NCI-H446 (cell line): ENCODE measurements at places on chromosomes 6 and 20.

DNA sequence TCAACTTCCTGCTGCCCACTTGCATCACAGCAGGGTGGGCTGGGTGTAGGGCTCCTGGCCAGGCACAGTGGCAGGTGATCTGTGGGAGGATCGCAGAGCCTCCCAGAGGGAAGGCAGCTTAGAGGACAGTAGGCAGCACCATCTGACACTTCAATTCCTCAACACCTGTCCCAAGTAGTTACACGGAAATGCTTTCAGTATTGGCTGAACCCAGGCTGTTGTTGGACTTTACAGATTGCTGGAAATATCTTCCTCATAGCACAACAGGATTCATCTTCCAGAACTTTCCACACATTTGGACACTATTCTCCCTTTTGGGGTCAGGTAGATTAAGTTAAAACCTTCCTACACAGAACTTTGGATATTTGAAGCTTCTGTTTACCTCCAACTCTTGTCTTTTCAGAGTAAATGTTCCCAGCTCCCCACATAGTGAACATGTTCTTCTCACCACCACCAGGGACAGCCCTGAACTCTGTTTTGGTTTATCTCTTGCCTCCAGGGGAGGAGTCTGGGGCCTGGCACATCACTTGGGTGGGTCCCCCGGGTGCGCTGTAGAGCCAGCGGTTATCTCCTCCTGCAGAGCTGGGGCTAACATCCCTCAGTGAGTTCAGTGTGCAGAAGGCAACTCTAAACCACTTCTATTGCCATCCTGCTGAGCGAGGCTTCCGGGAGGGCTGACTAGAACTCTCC lies 3.5 kb upstream of the SLC22A2 start:
- no peak for DNase-seq

DNA sequence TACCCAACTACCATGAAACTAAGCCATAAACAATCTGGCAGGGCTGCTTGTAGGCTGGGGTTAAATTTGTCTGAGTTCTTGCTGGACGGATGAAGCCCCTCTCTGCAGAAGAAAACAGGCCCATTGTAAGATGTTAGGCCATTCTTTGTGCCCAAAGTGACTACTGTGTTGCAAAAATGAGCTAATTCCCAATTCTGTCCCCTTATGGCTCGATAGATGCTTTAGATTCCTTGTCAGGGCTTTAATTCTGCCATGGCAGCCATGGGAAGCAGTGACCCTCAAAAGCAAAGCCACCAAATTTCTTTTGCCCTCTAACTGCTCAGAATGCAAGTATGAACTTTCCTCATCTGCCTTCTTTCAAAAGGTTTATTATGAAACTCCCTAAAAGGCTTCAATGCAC lies 45.2 kb downstream of the LAMA4 start:
- no peak for DNase-seq

- DNase-seq: no peak
Measured at GRCh38 chr6:34969662-34970265, 80.7 kb downstream of the ANKS1A start.

DNA sequence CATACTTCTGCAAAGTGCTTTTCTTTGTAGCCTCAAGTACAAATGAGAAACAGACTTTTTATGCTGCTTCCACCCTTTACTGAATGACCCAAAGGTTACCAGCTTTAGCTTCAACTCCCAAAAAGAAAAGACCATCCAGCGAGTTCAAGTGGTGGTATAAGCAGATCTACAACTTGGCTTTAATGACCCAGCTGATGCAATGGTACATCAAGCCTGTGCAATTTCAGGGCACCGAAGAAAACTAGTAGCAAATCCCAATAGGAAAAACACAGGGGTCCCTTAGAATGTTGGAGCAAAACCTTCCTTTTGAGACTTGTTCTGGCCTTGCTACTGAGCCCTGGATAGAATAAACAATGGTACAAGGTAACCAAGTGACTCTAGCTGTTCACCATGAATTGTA lies 33.8 kb downstream of the STX7 start:
- no peak for DNase-seq

GRCh38 chr20:54167909-54168872 lies 5.6 kb downstream of the CYP24A1 start:
- DNase-seq: no peak

- DNase-seq: no peak
Measured at GRCh38 chr20:51340451-51340840, 202.1 kb downstream of the NFATC2 start.

GRCh38 chr6:156268849-156269248 lies 508.3 kb upstream of the ARID1B start:
- no peak for DNase-seq

- peak; percentile 9 for DNase-seq
Measured at GRCh38 chr6:101918471-101918870, 525.0 kb downstream of the GRIK2 start.

GRCh38 chr20:39528436-39528835 lies 566.3 kb downstream of the DHX35 start:
- DNase-seq: no peak

- DNase-seq: no peak
Measured at GRCh38 chr20:14632906-14633305, 295.5 kb upstream of the FLRT3 start.

- no peak for DNase-seq
Measured at GRCh38 chr20:40370800-40371199, 318.2 kb downstream of the MAFB start.

- no peak for DNase-seq
Measured at GRCh38 chr6:35244551-35244950, 15.0 kb upstream of the ZNF76 start.

- DNase-seq: no peak
Measured at GRCh38 chr6:99066044-99066443, 118.3 kb upstream of the FBXL4 start.

DNA sequence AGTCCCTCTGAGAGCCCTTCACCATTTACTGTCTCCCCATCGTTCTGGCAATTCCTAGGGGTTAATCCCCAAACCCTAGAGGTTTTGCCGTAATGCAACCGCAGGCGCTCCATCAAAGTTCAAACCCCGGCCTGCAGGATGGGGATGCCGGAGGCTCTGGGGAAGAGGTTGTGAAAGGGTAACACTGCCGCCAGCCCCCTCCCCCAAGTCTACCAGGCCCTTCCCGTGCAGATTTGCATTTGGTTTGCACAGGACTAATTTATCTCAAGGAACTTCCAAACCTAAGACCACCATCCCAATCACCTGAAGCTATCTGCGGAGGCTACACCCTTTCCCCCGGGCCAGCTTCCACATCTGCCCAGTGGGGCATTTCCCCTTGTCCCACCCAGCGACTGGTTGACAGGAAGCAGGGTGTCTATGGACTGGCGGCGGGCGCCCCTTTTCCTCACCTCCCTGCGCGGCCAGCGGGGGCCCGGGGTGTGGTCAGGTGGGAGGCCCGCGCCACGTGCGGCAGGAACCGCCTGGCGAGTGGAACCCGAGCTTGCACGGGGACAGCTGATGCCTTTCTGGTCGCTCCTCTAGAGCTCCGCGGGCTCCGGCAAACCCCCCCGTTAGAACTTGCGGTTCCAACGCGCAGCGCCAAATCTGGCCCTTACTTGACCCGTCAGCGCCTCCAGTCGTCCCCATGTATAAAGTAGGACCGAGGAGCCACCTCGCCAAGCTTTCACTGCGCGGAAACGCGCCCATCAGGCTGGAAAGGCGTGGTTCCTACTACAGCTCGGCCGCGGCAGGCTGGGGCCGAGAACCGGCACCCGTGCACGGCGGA lies 9.4 kb upstream of the SLC4A11 start:
- DNase-seq: no peak

GRCh38 chr20:56352345-56353055 lies 6.3 kb upstream of the FAM210B start:
- no peak for DNase-seq

- DNase-seq: no peak
Measured at GRCh38 chr6:136551103-136551502, 881 bp upstream of the MAP7 start.

GRCh38 chr20:11447371-11448100 lies 470.2 kb upstream of the BTBD3 start:
- DNase-seq: peak; percentile 52

GRCh38 chr6:389143-389542 lies 2.4 kb upstream of the IRF4 start:
- no peak for DNase-seq

GRCh38 chr6:52562911-52563310 lies 13.9 kb downstream of the TRAM2 start:
- DNase-seq: no peak

GRCh38 chr6:62652692-62653328 lies 366.8 kb upstream of the KHDRBS2 start:
- no peak for DNase-seq

GRCh38 chr6:111724505-111724904 lies 118.8 kb upstream of the TRAF3IP2 start:
- no peak for DNase-seq

DNA sequence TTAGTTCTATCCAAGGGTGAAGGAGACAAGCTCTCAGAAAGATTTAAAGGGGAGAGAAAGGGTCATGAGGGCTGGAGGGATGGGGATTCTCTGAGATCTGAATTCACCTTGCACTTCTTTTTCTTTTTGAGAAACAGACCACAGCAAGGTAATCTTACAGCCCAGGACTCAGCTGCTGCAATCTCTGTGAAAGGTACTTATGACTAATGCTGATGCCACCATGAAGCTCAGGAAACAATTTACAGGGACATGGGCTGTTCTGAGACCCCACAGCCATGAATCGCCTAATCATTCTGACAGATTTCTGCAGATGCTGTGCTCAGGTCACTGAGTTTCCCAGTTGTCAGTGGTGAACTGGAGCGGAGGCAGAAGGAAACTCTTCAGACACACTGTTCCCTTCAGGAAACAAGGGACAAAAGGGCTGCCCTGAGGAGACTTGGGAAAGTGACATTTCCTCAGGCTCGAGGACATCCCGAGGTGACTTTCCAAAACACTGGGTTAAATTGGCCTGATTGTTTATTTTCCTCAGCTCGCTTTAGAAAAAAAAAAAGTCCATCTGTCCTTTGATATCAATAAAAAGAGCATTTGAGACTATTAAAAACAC lies 103.8 kb upstream of the PLCB4 start:
- no peak for DNase-seq

GRCh38 chr6:2047855-2048254 lies 197.6 kb downstream of the GMDS start:
- DNase-seq: no peak

GRCh38 chr20:10430704-10431103 lies 3.3 kb downstream of the MKKS start:
- DNase-seq: no peak

DNA sequence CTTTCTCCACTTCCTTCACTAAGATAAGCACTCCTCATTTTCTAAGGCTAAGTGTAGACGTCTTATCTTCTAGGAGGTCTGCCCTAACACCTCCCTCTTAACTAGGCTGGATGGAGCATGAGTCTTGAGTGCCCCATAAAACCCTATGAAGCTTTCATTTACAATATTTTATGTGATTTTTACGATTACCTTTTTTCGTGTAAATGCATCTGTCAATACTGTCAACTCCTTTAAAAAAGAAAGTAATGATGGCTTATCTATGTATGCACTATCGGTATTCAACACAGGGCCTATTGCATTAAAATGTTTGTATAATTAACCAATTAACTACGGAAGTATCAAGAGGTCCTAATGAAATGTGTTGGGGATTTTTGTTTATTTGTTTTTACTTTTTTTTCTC lies 156.0 kb upstream of the FAM83B start:
- no peak for DNase-seq

- DNase-seq: no peak
Measured at GRCh38 chr6:84350397-84350796, 123.0 kb upstream of the CEP162 start.
